Heart right ventricle (tissue), 16 donors: ENCODE measurements at places on chromosomes 5 and 9. TPM values are rescaled to one million over a fixed set of nuclear protein-coding genes. Genes with fewer than 3 reads are reported as not detected.

DNA sequence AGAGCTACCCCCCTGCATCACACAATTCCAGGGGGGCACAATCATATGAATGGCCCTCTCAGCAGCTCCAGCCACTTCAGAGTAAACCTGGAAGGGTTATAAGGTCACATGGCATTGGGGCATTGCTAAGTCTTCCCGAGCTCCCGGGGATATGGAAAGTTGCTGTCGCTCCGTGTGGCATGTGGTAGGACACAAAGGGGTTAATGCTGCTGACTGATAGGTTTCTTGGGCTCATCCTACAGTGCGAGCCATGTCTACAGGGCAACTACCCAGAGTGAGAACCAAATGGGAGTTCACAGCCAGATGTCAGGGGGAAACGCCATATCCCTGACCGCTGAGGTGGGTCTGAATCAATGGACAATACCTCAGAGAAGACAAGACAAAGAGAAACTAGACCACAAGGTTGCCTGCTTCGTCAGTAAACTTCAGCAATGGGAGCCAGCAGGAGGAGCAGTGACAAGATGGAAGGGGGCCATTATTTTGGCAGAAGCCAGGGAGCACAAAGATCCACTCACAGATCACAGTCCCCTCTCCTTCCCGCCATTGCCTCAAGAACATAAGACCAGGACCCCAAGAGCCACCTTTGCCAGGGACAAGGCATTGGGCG lies 52.4 kb upstream of the SHISAL2B start:
- no peak overlapping the region for H3K27ac ChIP-seq
- no peaks in the 10 kb centered on the region for H3K27me3 ChIP-seq
- H3K4me1 ChIP-seq: no peaks in the 10 kb centered on the region

DNA sequence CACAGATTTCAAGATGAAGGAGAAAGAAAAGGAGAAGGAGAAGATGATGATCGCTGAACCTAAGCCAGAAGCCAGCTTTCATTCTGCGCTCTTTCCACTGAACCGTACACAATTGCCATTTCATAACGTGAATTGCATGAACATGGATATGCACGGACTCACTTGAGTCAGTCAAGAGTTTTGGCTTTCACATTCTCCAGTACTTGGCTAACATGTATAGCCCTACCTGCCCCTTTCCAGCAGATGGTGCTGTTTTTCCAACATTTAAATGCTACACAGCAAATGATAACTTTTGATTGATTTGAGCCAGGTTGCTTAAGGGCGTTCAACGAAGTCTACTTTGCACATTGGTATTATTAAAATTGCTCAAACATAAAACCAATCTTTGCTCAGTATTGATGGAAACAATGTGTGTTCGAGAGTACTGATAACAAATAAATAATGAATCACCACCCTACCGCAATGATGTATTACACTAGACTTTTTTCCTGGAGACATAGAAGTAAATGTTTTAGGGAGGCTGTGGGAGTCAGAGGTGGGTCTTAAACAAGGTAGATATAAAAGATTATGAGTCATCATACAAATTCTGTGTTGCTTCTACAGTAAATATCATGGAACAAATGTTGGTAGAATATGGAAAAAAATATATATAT lies 196.4 kb downstream of the TRPM3 start:
- no peak overlapping the region for H3K4me3 ChIP-seq
- no peaks in the 10 kb centered on the region for H3K36me3 ChIP-seq
- no peaks in the 10 kb centered on the region for H3K27me3 ChIP-seq
- no peaks in the 10 kb centered on the region for H3K4me1 ChIP-seq
- H3K27ac ChIP-seq: no peak overlapping the region

GRCh38 chr9:89999176-89999533 lies 394.3 kb downstream of the GADD45G start:
- H3K27me3 ChIP-seq: no peaks in the 10 kb centered on the region
- no peaks in the 10 kb centered on the region for H3K36me3 ChIP-seq
- H3K4me3 ChIP-seq: no peak overlapping the region
- peaks cover 23% of the 10 kb centered on the region for H3K4me1 ChIP-seq
- no peak for DNase-seq

DNA sequence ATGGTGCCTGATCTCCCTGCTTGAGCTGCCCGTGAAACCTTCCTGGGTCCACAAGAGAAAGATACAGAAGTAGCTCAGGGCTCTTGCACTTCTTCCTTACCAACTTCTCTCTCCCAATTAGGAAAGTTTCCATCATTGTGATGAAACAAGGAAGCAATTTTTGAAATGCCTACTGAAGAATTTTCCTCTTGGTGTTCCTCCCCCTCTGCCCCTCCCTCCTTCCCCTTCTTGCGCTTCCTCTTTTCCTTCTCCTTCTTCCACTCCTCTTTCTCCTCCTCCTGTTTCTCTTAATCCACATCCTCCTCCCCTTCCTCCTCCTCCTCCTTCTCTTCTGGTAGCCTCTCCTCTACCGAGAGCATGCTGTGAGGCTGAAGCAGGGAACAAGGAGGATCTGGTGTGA lies 36.3 kb upstream of the OTULINL start:
- no peak for DNase-seq
- no peak overlapping the region for H3K4me3 ChIP-seq
- no peaks in the 10 kb centered on the region for H3K4me1 ChIP-seq
- no peaks in the 10 kb centered on the region for H3K36me3 ChIP-seq
- no peak overlapping the region for H3K27ac ChIP-seq

GRCh38 chr5:168701641-168702040 lies 122.5 kb upstream of the PANK3 start:
- peaks cover 8% of the 10 kb centered on the region for H3K4me1 ChIP-seq
- H3K4me3 ChIP-seq: no peak overlapping the region
- no peak overlapping the region for H3K27ac ChIP-seq
- H3K27me3 ChIP-seq: no peaks in the 10 kb centered on the region
- DNase-seq: no peak

- H3K4me1 ChIP-seq: no peaks in the 10 kb centered on the region
- H3K4me3 ChIP-seq: no peak overlapping the region
- DNase-seq: no peak
- no peaks in the 10 kb centered on the region for H3K27me3 ChIP-seq
- H3K27ac ChIP-seq: no peak overlapping the region
These were observed 121.5 kb downstream of the MVB12B start for GRCh38 chr9:126448136-126448535.

- no peak for DNase-seq
- H3K27me3 ChIP-seq: no peaks in the 10 kb centered on the region
- H3K4me3 ChIP-seq: no peak overlapping the region
- no peak overlapping the region for H3K27ac ChIP-seq
- no peaks in the 10 kb centered on the region for H3K4me1 ChIP-seq
These were observed 25.4 kb upstream of the SNX18 start for GRCh38 chr5:54492178-54492577.

- H3K4me1 ChIP-seq: no peaks in the 10 kb centered on the region
- DNase-seq: no peak
- no peaks in the 10 kb centered on the region for H3K27me3 ChIP-seq
- no peak overlapping the region for H3K4me3 ChIP-seq
- H3K27ac ChIP-seq: no peak overlapping the region
- no peaks in the 10 kb centered on the region for H3K36me3 ChIP-seq
These were observed 575.2 kb downstream of the CCDC171 start for GRCh38 chr9:16128003-16128402.

- H3K4me3 ChIP-seq: no peak overlapping the region
- no peaks in the 10 kb centered on the region for H3K36me3 ChIP-seq
- no peaks in the 10 kb centered on the region for H3K27me3 ChIP-seq
- DNase-seq: no peak
These were observed 53.8 kb downstream of the ARRDC3 start for GRCh38 chr5:91329283-91329682.

DNA sequence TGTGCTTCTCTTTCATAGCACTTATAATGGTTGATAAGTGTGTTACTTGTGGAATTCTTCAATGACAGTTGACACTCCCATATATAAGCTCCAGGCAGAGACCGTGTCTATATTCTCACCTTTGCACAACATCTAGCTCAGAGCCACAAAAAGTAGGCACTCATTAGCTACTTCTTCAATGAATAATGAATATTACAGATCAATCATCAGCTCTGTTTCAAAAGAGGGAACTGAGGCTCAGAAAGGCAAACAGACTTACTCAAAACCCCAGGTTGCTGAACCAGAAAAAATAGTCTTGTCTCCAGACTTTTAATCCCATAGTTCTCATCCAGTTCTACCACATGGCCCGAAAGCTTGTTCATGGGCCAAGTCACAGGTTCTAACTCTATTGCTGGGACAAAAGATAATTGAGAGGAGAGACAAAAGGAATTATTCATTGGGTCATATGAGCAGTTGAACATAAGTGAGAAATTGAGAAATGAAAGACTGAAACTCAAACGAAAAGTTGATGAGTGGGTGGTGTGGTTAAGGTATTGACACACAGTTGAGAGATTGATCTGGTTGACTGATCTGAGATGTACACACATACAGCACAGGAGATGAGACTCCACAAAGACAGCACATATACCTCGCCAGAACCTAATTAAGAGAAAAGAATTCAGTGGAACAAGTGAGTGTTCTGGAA lies 381.6 kb downstream of the EFNA5 start:
- no peak overlapping the region for H3K4me3 ChIP-seq
- no peaks in the 10 kb centered on the region for H3K27me3 ChIP-seq
- H3K36me3 ChIP-seq: no peaks in the 10 kb centered on the region
- H3K4me1 ChIP-seq: peaks cover 8% of the 10 kb centered on the region
- no peak overlapping the region for H3K27ac ChIP-seq

DNA sequence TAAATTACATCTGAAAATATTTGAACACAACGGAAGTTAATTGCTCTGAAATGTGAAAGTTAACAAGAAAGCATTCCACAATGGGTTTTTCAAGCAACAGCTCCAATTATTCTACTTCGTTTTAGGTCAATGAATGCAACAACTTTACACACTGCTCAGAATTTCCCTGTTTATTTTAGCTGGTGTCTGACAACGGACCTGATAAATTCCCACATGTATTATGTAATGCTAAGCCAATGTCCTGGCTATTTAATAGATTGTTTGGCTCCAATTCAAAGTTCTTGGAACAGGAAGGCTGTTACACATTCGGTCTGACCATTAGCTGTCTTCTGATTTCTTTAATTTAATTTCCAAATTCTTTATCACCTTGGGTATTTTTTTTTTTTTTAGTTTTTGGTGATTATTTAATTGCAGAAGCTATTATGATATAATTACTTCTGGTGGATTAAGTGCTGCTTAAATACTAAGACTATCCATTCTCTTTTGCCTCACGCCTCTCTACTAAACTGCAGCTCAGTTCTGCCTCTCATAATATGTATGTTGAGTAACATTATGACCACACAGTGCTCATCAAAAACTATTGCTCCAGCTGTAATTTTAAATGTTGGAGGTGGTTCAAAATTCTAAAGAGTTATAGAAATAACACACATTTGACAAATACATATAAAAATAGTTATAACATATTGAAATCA lies 57.9 kb downstream of the MEF2C start:
- H3K4me1 ChIP-seq: peaks cover 87% of the 10 kb centered on the region
- peak overlapping the region; percentile 37 for H3K4me3 ChIP-seq
- no peak for DNase-seq
- H3K27ac ChIP-seq: peak overlapping the region; percentile 92
- peaks cover 35% of the 10 kb centered on the region for H3K36me3 ChIP-seq

- H3K27me3 ChIP-seq: no peaks in the 10 kb centered on the region
- peaks cover 19% of the 10 kb centered on the region for H3K4me1 ChIP-seq
- no peak overlapping the region for H3K4me3 ChIP-seq
- H3K27ac ChIP-seq: peak overlapping the region; percentile 18
- no peaks in the 10 kb centered on the region for H3K36me3 ChIP-seq
These were observed 33.3 kb upstream of the SH3PXD2B start for GRCh38 chr5:172487671-172488070.

DNA sequence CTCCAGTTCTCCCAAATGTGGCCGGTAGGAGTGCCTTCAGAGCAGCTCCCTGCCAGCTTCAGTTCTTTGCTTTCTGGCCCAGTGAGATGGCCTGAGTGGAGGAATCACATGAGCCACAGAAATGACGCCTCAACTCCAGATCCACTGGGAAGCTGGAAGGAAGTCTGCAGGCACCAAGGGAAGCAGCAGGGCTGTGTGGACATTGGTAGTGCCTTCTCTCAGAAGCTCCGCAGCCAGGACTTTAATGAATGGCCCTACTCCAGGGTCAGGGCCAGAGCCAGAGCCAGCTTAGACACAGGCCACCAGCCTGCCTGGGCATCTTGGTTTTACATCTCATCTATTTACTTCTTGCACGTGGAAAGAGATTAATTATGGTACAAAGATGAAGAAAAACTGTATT lies 12.0 kb upstream of the PSMB7 start:
- H3K27me3 ChIP-seq: peaks cover 5% of the 10 kb centered on the region
- H3K27ac ChIP-seq: no peak overlapping the region
- H3K4me3 ChIP-seq: no peak overlapping the region
- no peaks in the 10 kb centered on the region for H3K4me1 ChIP-seq
- no peak for DNase-seq
- H3K36me3 ChIP-seq: no peaks in the 10 kb centered on the region

DNA sequence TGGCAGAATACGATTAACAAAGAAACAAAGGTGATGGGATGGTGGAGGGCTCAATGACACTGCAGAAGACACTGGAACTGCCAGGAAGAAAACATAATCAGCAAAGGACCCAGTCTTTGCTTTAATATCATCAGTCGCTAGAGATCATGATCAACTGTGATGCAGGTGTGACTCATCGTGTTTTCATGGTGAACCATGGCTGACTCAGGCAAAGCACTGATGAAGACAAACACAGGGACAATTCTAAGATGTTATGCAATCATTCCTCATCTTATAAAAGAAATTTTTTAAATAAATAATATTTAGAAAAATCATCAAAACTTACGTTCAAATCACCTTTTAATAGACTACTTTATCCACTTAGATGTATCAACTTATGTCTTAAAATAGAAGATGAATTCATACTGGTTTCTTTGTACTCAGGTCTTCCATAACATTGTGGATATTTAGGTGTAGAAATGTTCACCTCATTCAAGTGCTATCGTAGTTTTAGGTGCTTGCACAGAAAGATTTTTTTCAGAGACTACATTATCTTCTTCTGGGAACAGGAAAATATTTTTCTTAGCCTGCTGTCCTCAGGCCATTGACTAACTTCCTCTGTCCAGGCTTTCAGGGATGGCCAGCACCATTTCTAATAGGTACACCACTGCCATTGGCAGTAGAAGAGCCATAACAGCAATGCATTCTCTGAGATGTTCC lies 673.4 kb upstream of the MEF2C start:
- H3K4me3 ChIP-seq: no peak overlapping the region
- H3K27ac ChIP-seq: no peak overlapping the region
- DNase-seq: no peak
- no peaks in the 10 kb centered on the region for H3K27me3 ChIP-seq
- no peaks in the 10 kb centered on the region for H3K4me1 ChIP-seq

GRCh38 chr9:119852390-119852789 lies 483.2 kb upstream of the BRINP1 start:
- H3K36me3 ChIP-seq: no peaks in the 10 kb centered on the region
- H3K27me3 ChIP-seq: no peaks in the 10 kb centered on the region
- H3K27ac ChIP-seq: no peak overlapping the region

- no peak for DNase-seq
- no peaks in the 10 kb centered on the region for H3K36me3 ChIP-seq
- H3K4me3 ChIP-seq: no peak overlapping the region
- H3K27ac ChIP-seq: no peak overlapping the region
- no peaks in the 10 kb centered on the region for H3K4me1 ChIP-seq
These were observed 18.4 kb upstream of the CDKN2AIPNL start for GRCh38 chr5:134430001-134430569.

Gene NR6A1
- total RNA-seq: 1.2 TPM

Gene SLC2A6
- 7.0 TPM for total RNA-seq

Gene LCN15
- not detected for total RNA-seq

Gene PAPPA
- total RNA-seq: 3.1 TPM

Gene C7
- total RNA-seq: 105 TPM

Gene FGD3
- 1.1 TPM for total RNA-seq

Gene AIF1L
- total RNA-seq: 14.2 TPM

Gene CEL
- total RNA-seq: 3.5 TPM

Gene OR1Q1
- not detected for total RNA-seq

Gene POLR1E
- 23.9 TPM for total RNA-seq

Gene BRINP1
- 0.25 TPM for total RNA-seq

Gene KIF3A
- total RNA-seq: 13.3 TPM
